ENCODE measurements at places on chromosomes 6 and 20. TPM values are rescaled to one million over a fixed set of nuclear protein-coding genes. Genes with fewer than 3 reads are reported as not detected.
A peak's percentile ranks its signal among the peaks of the same experiment; 100 is the strongest.

DNA sequence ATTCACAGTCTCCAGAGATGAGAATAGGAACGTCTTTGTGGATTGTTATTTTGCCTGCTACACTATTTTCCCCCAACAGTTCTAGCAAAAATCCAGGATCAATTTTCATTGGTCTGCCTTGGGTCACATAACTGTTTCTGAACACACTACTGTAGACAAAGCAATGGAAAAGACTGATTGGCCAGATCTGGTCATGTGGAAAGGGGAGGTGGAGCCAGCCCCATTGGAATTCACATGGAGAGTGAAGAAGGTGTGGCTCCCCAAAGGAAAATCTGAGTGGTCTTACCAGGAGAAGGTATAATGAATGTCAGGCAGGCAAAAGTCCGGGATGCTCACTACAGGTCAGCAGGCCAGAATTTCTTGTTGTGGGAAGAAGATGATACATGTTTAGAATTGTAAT, 9.5 kb upstream of the TP53RK start:
- no peaks in the 10 kb centered on the region for H3K36me3 ChIP-seq
- H3K27me3 ChIP-seq, result peaks cover 11% of the 10 kb centered on the region
- H3K4me3 ChIP-seq, result no peak overlapping the region
- peaks cover 15% of the 10 kb centered on the region for H3K4me1 ChIP-seq
- no peak for DNase-seq

Gene OVOL2
- total RNA-seq, result not detected

- no peak overlapping the region for H3K27ac ChIP-seq
- no peak for DNase-seq
- H3K4me3 ChIP-seq, result no peak overlapping the region
Observed at GRCh38 chr6:23650676-23651075, 475.3 kb upstream of the NRSN1 start.

- no peaks in the 10 kb centered on the region for H3K27me3 ChIP-seq
- H3K27ac ChIP-seq, result no peak overlapping the region
- H3K4me3 ChIP-seq, result no peak overlapping the region
- H3K4me1 ChIP-seq, result no peaks in the 10 kb centered on the region
- DNase-seq, result no peak
- no peaks in the 10 kb centered on the region for H3K36me3 ChIP-seq
Observed at GRCh38 chr20:6994452-6994851, 227.0 kb downstream of the BMP2 start.

GRCh38 chr6:1607516-1608221, 2.0 kb upstream of the FOXC1 start:
- H3K27ac ChIP-seq, result peak overlapping the region; percentile 82
- H3K4me1 ChIP-seq, result peaks cover 25% of the 10 kb centered on the region
- peaks cover 2% of the 10 kb centered on the region for H3K36me3 ChIP-seq
- peak overlapping the region; percentile 67 for H3K4me3 ChIP-seq
- no peak for DNase-seq
- H3K27me3 ChIP-seq, result peaks cover 67% of the 10 kb centered on the region
